ENCODE measurements at places on chromosomes 4 and X. TPM values are rescaled to one million over a fixed set of nuclear protein-coding genes. Genes with fewer than 3 reads are reported as not detected.

DNA sequence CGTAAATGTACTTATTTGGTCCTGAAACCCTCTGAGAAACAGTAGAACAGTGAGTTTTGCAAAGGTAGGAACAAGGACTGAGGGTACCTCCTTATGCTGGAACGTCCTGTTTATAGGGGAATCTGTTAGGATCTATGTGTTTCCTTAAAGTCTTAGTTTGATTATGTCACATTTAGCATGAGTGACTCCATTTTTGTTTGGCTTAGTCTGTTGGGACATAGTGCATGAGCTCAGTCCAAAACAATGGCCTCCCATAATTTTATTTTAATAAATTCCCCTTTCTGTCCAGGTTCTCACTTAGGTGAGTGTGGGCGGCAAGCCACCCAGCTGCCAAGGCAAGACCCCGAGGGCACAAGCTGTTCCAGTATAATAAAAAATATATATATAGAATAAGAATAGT lies 27.7 kb downstream of the HTT-AS start:
- H3K27ac ChIP-seq, result no peak overlapping the region
- H3K27me3 ChIP-seq, result no peaks in the 10 kb centered on the region
- H3K4me1 ChIP-seq, result peaks cover 5% of the 10 kb centered on the region
- H3K4me3 ChIP-seq, result no peak overlapping the region
- no peaks in the 10 kb centered on the region for H3K36me3 ChIP-seq

- no peaks in the 10 kb centered on the region for H3K27me3 ChIP-seq
- no peaks in the 10 kb centered on the region for H3K36me3 ChIP-seq
- H3K4me1 ChIP-seq, result no peaks in the 10 kb centered on the region
- no peak overlapping the region for H3K27ac ChIP-seq
- no peak overlapping the region for H3K4me3 ChIP-seq
- DNase-seq, result no peak
These were observed 77.9 kb downstream of the CLNK start for GRCh38 chr4:10606483-10607155.

DNA sequence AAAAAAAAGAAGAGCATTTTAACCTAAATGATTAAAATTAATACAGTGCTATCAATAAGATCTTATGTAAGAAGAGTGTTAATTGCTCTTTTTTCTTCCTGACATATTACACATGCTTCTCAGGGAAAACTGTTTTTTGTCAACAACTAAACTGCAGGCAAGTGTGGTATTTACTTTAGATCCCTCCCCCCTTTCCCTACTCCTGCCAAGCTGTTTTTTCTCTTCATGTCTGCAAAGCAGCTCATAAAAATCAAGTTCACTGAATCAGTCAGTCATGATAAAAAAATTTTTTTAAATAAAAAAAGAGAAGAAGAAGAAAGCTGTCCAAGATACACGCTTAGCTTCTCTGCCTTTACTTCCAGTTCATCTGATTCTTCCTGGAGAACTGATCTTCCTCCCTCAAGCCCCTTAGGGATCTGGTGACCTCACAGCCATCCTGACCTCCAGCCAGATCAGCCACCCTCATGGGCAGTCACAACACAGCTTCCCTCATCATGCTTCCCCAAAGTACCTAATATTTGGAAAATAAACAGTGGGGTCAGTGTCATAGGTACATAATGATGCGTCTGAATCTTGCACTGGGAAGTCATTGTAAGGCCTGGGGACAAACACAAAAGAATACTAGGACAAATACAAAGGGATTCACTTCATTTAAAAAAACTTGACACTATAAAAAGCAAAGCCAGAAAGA lies 87.0 kb downstream of the ZNF827 start:
- H3K4me3 ChIP-seq, result no peak overlapping the region
- H3K27ac ChIP-seq, result no peak overlapping the region
- H3K36me3 ChIP-seq, result peaks cover 21% of the 10 kb centered on the region
- H3K27me3 ChIP-seq, result no peaks in the 10 kb centered on the region
- peaks cover 23% of the 10 kb centered on the region for H3K4me1 ChIP-seq

The LIMCH1 gene
- total RNA-seq, result 14.5 TPM

DNA sequence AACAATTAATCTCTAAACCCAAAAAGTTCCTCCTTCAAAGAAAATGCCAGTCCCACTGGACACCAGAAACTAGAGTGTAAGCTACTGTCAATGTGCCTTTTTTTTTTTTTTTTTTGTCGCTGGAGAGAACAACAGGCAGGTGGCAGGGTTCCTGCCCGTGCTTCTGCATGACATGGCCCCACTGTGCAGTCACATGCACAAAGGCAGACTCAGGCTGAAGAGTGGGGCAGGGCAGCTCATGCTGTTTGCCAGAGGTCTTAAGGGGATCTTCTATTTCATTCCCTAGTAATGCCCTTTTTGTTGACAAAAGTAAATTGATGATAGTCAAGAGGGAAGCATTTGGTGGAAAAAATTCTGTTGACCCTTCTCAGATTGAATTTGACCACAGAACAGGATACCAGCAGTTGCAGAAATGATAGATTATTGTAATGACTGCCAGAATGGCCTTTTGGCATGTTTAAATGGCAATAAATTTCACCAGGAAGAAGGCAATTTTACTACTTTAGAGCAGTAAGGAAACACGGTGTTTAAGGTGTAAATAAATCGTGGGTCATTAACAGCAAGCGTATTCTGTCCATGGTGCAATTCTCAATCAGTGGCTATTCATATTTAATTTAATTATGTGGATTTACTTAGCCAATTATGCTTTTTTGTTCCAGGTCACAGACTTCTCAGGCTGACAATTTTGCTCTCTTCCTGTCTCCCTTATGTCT lies 80.9 kb downstream of the NKX6-1 start:
- no peaks in the 10 kb centered on the region for H3K36me3 ChIP-seq
- no peaks in the 10 kb centered on the region for H3K27me3 ChIP-seq
- no peaks in the 10 kb centered on the region for H3K4me1 ChIP-seq
- H3K4me3 ChIP-seq, result no peak overlapping the region
- DNase-seq, result no peak

GRCh38 chr4:179678093-179678814 lies 2236.0 kb upstream of the AGA start:
- H3K36me3 ChIP-seq, result no peaks in the 10 kb centered on the region
- no peaks in the 10 kb centered on the region for H3K4me1 ChIP-seq
- H3K27me3 ChIP-seq, result no peaks in the 10 kb centered on the region
- H3K27ac ChIP-seq, result no peak overlapping the region
- no peak overlapping the region for H3K4me3 ChIP-seq

The ERCC6L gene
- total RNA-seq, result under 0.01 TPM

The EGFL6 gene
- not detected for total RNA-seq

DNA sequence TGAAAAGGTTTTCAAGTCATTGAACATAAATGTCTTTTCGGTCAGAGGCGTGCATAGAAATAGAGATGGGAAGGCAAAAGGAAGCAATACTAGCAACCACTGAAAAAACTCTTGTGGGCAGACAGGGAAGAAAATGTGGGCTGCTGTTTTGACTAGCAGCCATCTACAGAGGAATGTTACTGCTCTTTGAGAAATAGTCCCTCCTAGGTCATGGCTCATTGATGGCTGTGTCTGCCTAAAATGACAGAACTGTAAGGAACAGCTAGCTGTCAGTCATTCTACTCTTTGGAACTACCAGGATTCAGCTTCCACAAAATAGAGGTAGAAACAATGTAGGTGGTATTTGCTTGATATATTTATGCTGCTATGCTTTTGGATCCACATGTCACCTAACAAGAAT lies 26.9 kb upstream of the TMPRSS11B start:
- H3K27me3 ChIP-seq, result no peaks in the 10 kb centered on the region
- no peak for DNase-seq
- no peaks in the 10 kb centered on the region for H3K4me1 ChIP-seq
- no peaks in the 10 kb centered on the region for H3K36me3 ChIP-seq
- no peak overlapping the region for H3K4me3 ChIP-seq
- H3K27ac ChIP-seq, result no peak overlapping the region

DNA sequence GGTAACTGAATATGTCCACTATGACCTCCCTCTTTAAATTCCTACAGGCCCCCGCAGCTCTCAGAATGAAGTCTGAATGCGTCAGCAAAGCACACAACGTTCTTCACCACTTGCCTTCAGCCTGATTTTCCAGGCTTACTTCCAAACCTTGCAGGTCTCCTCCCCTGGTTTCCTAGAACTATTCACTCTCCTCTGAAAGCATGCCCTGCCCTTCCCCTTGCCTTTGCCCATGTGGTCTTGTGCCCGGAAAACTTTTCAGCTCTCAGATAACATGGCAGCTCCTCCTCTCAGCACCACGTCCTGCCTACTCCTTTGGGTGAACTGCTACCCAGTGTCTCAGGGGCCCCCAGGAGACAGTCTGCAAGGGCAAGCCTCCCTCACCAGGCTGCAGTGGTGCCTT lies 268.5 kb upstream of the LDB2 start:
- H3K27me3 ChIP-seq, result no peaks in the 10 kb centered on the region
- DNase-seq, result no peak
- H3K27ac ChIP-seq, result no peak overlapping the region
- H3K36me3 ChIP-seq, result no peaks in the 10 kb centered on the region

DNA sequence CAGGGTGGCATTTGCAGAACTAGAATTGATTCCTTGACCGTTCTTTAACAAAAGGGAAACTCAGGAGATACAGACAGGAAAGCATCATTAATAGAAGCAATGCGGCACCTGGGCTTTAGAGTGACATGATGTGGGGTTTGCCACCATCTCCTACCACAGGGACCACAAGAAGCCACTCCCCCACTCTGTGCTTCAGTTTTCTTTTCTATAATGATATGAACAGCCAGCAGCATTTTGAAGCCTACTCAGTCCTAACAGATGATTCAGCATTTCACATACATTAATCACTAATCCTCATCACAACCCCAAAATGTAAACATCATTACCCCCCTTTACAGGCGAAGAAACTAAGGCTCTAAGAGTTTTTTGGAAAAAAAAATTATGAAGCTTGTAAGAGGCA lies 22.9 kb downstream of the CCDC149 start:
- no peaks in the 10 kb centered on the region for H3K36me3 ChIP-seq
- H3K27ac ChIP-seq, result no peak overlapping the region
- H3K4me3 ChIP-seq, result no peak overlapping the region
- peak; percentile 0 for DNase-seq
- no peaks in the 10 kb centered on the region for H3K4me1 ChIP-seq

The CCNA2 gene
- total RNA-seq, result 2.3 TPM

GRCh38 chrX:39396358-39396995 lies 595.2 kb downstream of the MID1IP1 start:
- H3K4me1 ChIP-seq, result no peaks in the 10 kb centered on the region
- no peaks in the 10 kb centered on the region for H3K36me3 ChIP-seq
- H3K4me3 ChIP-seq, result no peak overlapping the region

The SH3RF1 gene
- total RNA-seq, result 8.2 TPM

DNA sequence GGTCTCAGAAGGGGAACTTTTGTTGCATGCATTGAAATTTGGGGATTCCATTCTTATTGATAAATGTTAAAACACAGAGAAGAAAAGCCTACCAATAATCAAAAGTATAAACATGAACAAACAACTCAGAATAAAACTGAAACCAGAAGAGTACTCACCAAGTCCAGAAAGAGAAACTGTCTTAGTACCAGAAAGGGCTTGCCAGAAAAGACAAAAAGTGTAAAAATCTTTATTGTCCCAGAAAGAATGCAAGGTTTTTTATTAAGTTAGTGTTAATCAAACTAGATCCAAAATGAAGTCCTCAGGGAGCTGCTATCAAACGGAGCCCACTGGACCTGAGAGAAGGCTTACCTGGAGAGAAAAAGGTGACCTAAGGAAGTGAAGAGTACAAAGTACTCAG lies 897.5 kb downstream of the PCDH7 start:
- no peak overlapping the region for H3K4me3 ChIP-seq
- no peaks in the 10 kb centered on the region for H3K36me3 ChIP-seq
- no peaks in the 10 kb centered on the region for H3K27me3 ChIP-seq
- no peak overlapping the region for H3K27ac ChIP-seq
- no peaks in the 10 kb centered on the region for H3K4me1 ChIP-seq

DNA sequence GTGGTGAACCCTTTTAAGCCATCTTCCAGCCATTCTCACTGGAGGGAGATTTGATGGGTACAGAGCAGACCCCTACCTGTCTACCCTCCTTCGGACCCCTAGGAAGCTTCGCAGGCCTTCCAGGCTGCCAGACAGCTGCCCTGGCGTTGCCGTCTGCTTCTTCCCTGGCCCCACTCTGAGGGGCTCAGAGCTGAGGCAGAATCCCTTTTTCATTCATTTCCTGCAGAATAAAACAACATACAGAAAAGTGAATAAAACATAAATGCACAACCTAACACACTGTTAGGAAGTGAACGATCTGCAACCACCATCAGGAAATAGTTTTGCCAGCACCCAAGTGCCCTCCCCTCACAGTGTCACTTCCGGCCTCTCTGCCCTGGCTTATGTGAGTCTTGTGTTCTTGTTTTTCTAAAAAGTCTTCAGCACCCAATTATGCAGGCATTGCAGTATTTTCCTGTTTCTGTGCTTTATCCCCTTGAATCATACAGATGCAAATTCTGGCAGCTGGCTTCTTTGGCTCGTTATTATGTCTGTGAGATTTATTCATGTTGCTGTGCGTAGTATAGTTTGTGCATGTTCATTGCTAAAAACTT lies 5.6 kb upstream of the ADD1 start:
- H3K27me3 ChIP-seq, result no peaks in the 10 kb centered on the region
- H3K4me3 ChIP-seq, result peak overlapping the region; percentile 14
- H3K27ac ChIP-seq, result peak overlapping the region; percentile 72
- H3K36me3 ChIP-seq, result peaks cover 17% of the 10 kb centered on the region
- DNase-seq, result peak; percentile 76

The TNIP3 gene
- not detected for total RNA-seq

- no peaks in the 10 kb centered on the region for H3K27me3 ChIP-seq
- no peak overlapping the region for H3K27ac ChIP-seq
- H3K4me1 ChIP-seq, result no peaks in the 10 kb centered on the region
- no peak overlapping the region for H3K4me3 ChIP-seq
- H3K36me3 ChIP-seq, result no peaks in the 10 kb centered on the region
These were observed 37.5 kb upstream of the BRS3 start for GRCh38 chrX:136450050-136450830.

GRCh38 chr4:13783800-13784411 lies 156.4 kb upstream of the BOD1L1 start:
- DNase-seq, result no peak
- no peaks in the 10 kb centered on the region for H3K36me3 ChIP-seq
- no peak overlapping the region for H3K4me3 ChIP-seq
- H3K27ac ChIP-seq, result no peak overlapping the region
- no peaks in the 10 kb centered on the region for H3K4me1 ChIP-seq
- no peaks in the 10 kb centered on the region for H3K27me3 ChIP-seq

DNA sequence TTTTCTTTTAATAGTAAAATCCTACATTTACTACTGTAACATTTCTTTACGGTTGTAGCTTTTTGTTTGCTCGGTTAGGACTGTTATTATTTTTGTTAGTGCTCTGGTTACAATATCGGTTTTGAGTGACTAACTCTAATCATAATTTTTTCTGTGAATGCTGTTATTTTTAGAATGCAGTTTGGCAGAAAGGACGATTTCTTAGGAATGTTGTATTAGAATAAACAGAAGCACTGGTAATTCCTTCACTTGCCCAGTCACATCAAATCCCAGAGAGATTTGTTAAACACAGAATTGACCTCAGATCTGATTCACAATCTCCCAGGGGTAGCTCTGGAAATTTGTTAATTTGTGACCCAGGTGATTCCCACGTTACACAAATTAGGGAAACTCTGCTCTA lies 21.7 kb downstream of the DDIT4L start:
- no peak for DNase-seq
- H3K4me1 ChIP-seq, result no peaks in the 10 kb centered on the region
- no peaks in the 10 kb centered on the region for H3K36me3 ChIP-seq
